ENCODE measurements at places on chromosomes 6 and 20.

GRCh38 chr6:36413489-36414480, 26.3 kb upstream of the ETV7 start:
- no peak for DNase-seq

- no peak for DNase-seq
These were observed 26.3 kb upstream of the ZNF318 start for GRCh38 chr6:43395776-43396175.

- no peak for DNase-seq
These were observed 789 bp downstream of the PHACTR1 start for GRCh38 chr6:12717356-12717755.

DNA sequence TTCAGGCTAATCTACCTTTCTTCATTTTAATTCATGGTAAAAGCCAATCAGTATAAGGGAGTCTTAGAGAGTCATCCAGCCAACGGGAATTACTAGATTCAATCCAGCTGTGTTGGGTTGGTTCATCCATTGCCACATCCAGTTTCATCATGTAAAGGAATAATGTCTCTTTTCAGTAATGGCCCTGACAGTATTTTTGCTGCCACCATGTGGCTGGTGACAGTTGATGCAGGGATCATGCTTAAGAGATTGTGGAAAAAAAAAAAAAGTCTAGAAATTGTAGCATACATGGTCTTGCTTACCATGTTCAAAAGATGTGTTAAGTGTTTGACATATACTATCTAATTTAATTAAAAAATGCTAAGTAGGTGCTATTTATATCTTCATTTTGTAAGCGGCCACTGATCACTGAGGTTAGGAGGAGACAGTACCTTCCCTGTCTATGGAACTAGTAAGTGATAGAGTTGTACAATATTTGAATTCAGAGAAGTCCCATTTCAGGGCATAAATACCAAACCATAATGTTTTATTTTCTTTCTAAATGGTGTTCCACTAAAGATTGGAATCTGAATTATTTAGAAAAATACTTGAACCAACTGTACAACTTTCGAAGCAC, 135.9 kb downstream of the KHDRBS2 start:
- no peak for DNase-seq

- no peak for DNase-seq
These were observed 56.8 kb downstream of the MYH7B start for GRCh38 chr20:35012227-35013069.

GRCh38 chr6:63121166-63121565, 90.1 kb upstream of the FKBP1C start:
- DNase-seq = no peak

GRCh38 chr6:7085911-7086310, 21.9 kb upstream of the RREB1 start:
- no peak for DNase-seq

- DNase-seq = no peak
These were observed 12.8 kb upstream of the SDCBP2 start for GRCh38 chr20:1341561-1342265.

DNA sequence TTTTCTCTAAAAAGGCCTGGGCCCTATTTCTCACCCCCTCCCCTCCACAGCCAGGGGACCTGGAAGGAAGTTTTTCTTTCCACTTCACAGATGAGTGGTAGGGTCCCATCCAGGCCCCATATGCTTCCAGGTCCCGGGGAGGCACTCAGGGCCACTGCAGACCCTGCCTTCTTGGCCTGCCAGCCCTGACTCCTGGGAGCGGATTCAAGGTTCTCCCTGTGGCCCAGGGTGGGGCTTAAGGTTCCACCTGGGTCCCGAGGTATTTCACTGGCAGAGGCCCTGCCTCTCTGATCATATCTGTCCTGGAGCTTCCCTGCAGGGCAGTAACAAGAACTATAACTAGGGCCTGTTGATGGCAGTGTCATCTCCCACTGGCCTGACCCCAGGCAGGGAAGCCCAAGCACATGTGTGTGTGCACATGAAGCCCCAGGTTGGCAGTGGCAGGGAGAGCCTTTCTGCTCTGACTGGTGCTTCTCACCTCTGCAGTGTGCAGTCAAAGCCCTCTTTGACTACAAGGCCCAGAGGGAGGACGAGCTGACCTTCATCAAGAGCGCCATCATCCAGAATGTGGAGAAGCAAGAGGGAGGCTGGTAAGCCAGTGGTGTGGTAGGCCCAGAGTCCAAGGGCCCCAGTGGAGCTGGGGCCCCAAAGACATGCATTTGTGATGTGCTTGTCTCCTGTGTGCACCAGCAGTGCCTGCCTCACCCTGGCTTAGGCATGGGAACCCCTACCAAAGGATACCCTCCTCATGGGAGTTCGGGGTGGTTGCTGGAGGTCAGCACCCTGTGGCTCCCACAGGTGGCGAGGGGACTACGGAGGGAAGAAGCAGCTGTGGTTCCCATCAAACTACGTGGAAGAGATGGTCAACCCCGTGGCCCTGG, 31.2 kb downstream of the PLCG1 start:
- DNase-seq = no peak

DNA sequence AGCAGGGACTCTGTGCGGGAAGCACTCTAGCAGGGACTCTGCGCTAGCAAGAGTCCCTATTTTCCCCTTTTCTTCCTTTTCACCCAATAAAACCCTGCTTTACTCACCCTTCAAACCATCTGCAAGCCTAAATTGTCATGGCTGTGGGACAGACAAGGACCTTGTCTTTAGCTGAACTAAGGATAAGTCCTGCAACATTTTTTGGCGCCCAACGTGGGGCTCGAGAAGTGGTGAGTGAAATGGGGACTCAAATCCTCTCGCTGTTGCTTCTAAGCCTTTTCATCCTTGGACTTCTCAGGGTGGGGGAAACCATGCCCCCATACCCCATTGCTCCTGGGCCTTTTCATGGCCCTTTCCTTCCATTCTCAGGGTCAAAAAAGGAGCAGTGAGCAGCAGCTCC, 46.4 kb downstream of the IMPG1 start:
- DNase-seq = no peak

- DNase-seq = no peak
These were observed 76.7 kb downstream of the PREP start for GRCh38 chr6:105326216-105326615.

GRCh38 chr6:32967151-32968091, 973 bp upstream of the BRD2 start:
- no peak for DNase-seq

DNA sequence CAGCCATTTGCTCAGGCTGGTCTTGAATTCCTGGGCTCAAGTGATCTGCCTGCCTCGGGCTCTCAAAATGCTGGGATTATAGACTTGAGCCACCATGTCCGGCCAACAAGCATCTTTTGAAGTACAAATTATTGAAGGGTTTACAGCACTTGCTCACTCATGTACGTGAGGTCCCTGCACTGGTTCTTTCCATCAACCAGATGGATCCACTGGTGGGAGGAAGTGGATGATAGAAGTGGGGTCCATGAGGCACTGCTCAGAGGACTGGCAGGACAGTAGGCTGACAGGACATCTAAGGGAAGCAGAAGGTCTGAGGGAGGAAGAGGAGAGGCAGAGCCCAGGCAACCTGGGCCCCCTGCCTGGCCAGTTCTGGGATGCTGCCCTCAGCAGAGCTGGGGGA, 109.2 kb upstream of the NXT1 start:
- no peak for DNase-seq

DNA sequence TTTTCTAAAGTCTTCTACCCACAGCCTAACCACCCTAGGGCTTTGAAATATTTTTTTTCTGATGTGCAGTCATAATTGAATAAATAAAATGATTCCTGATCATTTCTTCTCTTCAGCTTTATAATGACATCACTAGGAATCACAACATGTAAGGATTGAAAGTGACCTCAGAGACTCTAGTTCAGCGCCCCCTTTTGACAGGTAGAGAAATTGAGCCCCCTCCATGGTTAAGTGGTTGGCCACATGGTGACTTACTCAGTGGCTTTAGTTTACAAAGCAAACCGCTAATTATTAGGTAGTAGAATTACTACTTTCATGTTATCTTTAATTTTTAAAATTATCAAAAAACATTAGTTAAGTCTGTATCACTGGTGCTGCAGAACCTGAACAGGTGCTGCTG, 13.3 kb upstream of the SLC2A12 start:
- DNase-seq = no peak

DNA sequence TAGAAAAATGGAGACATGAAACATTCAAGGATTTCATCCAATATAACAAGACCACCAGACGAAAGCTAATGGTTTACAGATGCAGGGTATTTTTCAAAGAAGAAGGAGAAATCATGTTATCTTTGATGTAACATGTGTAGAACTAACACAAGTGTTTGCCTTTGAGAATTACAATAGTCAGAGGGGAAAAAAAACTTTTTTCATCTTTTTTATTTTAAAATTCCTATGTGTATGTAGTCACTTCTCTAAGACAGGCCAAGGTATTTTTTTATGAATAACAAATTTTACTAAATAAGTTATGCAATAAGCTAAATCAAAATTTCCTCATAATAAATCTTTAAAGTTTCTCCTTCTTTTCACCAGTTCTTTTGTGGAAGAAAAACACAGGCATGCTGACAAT, 161.4 kb downstream of the PDE7B start:
- no peak for DNase-seq

GRCh38 chr6:90687775-90688380, 101.0 kb upstream of the MAP3K7 start:
- DNase-seq = no peak

- DNase-seq = no peak
These were observed 143.1 kb upstream of the PCSK2 start for GRCh38 chr20:17083738-17084137.

GRCh38 chr6:137731960-137732616, 135.0 kb upstream of the TNFAIP3 start:
- DNase-seq = no peak

DNA sequence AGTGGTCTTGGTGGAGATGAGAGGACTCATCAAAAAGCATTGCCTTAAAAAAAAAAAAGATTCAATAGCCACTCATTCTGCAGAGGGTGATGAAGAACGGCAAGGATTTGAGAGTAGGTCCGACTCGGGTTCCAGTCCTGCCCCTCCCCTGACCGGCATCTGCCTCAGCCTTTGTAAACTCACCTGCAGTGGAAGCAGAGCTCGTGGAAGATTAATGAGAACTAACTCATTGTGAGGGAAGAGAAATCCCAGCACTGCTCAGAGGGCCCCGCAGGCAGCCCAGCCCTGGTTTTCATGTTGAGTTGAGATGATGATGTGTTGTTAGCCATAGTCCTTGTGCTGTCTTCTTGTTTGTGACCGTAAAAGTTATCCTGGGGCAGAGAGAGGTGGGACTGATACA, 59.4 kb downstream of the GCNT2 start:
- DNase-seq = no peak

DNA sequence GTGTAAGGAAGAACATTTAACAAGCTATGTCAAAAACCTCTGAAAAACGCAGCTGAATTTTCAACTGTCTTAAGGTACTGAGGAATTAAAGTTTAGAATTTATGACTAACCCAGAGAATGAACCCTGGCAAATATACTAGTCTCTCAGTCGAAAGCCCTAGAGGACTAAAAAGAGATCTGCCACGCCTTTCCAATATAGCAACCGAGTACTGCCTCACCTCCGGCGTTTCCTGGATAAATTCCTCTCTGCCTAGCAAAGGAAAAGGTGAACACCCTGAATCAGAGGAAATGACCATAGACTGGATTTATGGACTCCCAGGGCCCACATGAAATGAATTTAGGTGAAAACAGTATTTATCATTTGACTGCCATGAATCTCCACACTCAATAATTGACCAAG, 12.0 kb upstream of the OR2B2 start:
- no peak for DNase-seq
